Activated CD8-positive, alpha-beta memory T cell treated with anti-CD3 and anti-CD28 coated beads, Interleukin-2, amount 50 U/mL, for 48 hours (primary cell): ENCODE measurements at places on chromosomes 13 and 19.
A peak's percentile ranks its signal among the peaks of the same experiment; 100 is the strongest.

DNA sequence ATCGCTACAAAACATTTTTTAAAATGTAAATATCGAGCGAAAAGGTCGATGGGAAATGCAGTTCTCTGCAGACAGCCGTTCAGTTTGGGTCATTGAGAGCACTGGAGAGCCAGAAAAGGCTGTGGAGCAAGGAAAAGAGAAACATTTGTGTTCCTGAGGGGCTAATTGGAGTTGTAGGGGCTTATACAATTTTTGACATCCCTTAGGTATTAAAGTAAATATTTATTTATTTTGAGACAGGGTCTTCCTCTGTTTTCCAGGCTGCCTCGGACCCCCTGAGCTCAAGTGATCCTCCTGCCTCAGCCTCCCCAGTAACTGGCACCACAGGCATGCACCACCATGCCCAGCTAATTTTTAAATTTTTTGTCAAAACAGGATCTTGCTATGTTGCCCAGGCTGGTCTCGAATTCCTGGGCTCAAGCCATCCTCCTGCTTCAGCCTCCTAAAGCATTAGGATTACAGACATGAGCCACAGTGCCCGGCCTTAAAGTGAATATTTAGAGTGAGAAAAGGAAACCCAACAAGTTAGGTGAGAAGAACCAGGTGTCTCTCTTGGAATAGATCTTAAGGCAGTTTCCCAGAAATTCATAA, 825 bp upstream of the YIF1B start:
- no peak for DNase-seq

- no peak for DNase-seq
Measured at GRCh38 chr19:5934774-5935472, 20.9 kb downstream of the CAPS start.

GRCh38 chr13:109940637-109941036, 154.3 kb upstream of the IRS2 start:
- no peak for DNase-seq

DNA sequence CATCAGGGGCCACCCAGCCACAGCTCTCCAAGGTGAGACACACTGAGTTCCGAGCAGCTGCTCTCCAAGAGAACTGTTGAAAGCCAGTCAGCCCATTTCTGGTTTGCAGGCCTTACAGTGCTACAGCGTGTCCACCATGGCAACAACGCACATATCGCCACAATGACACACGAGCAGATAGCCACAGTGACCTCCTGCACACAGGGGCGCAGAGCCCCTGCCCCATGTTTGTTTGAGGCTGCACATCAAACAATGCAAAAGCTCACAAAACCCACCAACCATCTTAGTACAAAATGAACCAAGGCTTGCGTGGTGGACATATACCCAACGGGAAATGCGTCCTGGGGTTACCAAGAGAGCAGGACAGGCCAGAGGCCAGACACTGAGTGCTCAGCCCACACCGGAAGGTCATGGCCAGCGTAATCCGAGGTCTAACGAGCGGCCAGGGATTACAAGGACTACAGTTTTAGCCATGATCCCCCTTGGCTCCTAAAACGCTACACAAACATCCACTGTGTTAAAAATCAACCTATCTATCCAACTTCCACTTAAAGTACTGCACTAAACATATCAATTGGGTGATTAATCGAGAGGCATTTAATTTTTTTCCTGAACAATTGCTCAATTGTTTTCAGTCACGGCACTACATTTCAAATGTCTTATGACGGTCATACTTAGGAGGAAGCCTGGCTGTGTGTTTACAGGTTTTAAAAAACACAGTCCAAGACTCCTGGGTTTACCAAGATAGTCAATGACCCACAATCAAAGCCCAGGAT, 56.0 kb downstream of the STK24 start:
- peak; percentile 42 for DNase-seq

DNA sequence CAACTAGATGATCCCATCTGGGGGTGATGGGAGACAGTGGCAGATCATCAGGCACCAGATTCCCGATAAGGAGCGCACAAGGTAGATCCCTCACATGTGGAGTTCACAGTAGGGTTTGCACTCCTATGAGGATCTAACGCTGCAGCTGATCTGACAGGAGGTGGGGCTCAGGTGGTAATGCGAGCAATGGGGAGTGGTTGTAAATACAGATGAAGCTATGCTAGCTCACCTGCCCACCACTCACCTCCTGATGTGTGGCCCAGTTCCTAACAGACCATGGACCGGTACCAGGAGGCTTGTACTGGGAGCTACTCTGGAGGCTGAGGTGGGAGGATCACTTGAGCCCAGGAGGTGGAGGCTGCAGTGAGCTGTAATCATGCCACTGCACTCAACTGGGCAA, 34.8 kb downstream of the VAV1 start:
- no peak for DNase-seq
